ENCODE measurements at places on chromosomes 2 and 18. TPM values are rescaled to one million over a fixed set of nuclear protein-coding genes. Genes with fewer than 3 reads are reported as not detected.

RAB6D gene
- not detected for total RNA-seq

C1GALT1C1L gene
- total RNA-seq: not detected

EVX2 gene
- total RNA-seq: not detected

ZBTB7C gene
- not detected for total RNA-seq

MOCOS gene
- under 0.01 TPM for total RNA-seq

FOXI3 gene
- not detected for total RNA-seq

Data from lung microvascular endothelial cell (primary cell).